ENCODE measurements at places on chromosomes 3 and 15.

- no peak for DNase-seq
These were observed 24.9 kb upstream of the ZNF710 start for GRCh38 chr15:89976246-89976600.

DNA sequence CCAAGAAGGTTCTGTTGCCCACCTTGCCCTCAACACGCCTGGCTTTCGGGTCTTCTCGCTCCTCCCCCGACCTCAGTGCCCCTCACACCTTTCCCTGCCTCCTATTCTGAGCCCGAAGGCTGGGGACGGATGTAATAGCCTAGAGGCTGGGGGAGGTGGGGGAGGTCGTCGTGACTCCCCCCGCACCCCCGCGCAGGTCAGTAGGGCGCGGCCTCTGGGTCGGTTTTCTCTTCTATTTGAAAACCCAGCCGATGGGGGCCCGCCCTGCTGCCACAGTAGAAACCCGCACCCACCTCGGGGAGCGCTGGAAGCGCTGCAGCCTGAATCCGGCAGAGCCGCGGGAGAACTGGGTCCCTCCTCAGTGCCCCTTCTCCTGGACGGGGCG lies 1.0 kb upstream of the RBPMS2 start:
- DNase-seq: no peak

DNA sequence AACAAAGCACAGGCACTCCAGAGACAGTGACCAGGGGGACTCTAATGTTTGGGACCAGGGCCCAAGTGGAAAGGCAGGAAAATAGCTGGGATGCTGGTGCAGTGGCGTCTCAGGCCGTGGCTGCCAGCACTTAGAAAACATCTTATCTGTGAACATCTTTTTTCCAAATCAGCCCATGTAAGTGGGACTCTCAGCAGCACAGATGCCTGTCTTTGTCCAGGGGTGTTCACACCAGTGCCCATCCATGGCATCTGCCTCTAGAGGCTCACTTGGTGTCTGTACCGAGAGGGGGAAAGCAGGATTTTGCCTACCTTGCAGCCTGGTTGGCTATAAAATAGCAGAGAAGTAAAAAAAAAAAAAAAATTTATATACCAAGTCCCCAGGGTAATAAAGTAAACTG lies 26.7 kb downstream of the SLC12A8 start:
- no peak for DNase-seq

GRCh38 chr3:177348974-177349373 lies 151.7 kb upstream of the TBL1XR1 start:
- no peak for DNase-seq

DNA sequence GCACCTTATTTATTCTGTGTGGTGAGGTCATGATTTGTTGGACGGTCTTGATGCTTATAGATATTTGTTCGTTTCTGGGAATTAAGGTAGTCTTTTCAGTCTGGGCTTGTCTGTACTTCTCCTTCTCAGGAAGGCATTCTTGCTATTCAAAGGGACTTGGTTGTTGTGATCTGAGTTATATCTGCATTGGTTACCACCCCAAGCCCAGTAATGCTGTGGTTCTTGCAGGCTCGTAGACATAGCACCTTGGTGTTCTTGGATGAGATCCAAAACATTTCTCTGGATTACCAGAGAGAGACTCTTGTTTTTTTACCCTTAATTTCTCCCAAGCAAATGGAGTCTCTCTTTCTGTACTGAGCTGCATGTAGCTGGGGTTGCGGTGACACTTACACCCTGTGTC lies 128.0 kb upstream of the CBLB start:
- DNase-seq: no peak

- DNase-seq: no peak
These were observed 81.6 kb downstream of the KLF15 start for GRCh38 chr3:126275620-126275904.

GRCh38 chr3:146504498-146505197 lies 35.3 kb upstream of the PLSCR2 start:
- DNase-seq: no peak

DNA sequence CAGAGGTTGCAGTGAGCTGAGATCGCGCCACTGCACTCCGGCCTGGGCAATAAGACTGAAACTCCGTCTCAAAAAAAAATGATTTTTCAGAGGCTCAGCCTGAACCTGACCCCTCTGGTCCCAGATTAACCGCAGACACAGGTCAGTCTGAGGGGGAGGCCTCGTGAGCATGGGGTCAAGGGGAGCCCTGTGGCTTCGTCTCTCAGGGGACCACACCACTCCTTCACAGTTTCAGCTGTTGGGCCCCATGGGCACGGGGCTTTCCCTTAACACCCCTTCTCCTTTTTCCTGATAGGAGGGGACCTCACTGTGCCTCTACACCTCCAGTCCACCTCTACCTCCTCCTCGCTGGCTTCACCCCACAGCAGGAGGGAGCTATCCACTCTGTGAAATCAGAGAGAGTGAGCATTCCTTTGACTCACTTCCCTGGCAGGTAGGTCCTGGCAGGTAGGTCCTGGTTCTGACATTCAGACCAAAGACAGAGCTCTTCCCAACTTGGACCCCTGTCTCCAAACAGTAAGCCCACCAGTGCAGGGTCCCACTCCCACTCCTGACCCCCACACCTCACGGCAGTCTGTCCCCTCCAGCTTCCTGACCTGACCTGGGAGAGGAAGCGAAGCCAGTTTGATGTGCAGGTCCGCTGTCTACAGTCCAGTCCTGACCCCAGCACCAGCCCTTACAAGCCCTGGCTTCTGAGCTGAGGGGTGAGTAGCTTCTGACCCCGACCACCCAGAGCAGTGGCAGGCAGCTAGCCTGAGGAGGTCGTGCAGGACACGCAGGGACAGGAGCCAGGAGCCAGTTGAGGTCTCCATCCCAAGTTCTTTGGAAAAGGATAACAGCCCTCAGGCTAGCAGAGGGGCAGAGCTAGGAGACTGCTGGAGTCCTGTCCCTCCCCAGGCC lies 9.0 kb downstream of the RRP9 start:
- no peak for DNase-seq

Data from Jurkat, Clone E6-1 (cell line).